ENCODE measurements at places on chromosomes 1 and 21. TPM values are rescaled to one million over a fixed set of nuclear protein-coding genes. Genes with fewer than 3 reads are reported as not detected.

The SLAMF6 gene
- not detected for total RNA-seq

DNA sequence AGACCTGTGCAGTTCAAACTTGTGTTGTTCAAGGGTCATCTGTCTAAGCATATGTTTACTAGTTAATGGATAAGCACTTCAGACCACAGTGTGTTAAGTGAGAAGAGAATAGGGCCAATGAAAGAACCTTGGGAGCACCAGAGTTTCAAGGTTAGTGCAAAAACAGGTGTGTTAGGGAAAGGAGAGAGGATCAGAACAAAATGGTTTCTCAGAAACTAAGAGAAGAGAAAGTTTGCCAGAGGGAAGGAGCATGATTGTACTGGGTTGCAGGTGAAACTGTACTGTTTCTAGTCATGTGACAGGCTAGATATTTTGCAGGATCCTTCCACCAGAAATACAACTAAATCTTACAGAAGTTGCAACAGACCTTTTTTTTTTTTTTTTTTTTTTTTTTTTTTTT lies 23.3 kb downstream of the RPRD2 start:
- no peak for DNase-seq

DNA sequence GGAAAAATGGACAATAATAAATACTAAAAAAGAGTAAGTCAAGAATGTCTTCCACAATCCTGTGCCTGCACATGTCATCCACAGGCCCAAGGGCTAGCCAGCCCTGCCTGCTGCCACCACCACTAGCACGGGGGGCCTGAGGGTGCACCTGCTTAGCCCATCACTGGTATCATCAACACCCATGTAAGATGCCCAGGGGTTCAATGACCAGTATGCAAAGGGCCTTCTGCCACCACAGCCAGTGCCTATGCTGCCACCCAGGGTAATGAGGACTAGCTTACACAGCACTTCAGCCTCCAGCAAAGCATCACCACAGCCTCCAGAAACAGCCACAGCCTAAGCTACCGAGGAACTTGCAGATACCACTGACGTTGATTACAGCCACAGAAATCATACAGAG lies 46.3 kb downstream of the POFUT2 start:
- no peak for DNase-seq

- DNase-seq: no peak
These were observed 59.9 kb upstream of the ERRFI1 start for GRCh38 chr1:8086055-8086454.

DNA sequence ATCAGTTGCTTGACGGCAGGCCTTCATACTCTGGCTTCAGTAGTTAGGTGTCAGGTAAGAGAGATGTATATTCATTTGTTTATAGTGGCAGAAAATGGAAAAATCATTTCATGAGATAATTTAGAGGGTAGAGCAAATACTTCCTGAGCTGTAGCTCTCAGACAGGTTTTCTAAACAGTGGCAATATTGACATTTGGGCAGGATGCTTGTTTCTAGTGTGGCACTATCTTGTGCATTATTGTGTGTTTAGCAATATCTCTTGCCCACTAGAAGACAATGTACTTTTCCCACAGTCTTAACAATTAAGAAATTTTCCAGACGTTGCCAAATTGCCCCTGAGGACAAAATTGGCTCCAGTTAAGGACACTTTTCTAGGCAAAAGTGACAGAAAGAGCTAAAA lies 1143.1 kb downstream of the PLA2G4A start:
- no peak for DNase-seq

DNA sequence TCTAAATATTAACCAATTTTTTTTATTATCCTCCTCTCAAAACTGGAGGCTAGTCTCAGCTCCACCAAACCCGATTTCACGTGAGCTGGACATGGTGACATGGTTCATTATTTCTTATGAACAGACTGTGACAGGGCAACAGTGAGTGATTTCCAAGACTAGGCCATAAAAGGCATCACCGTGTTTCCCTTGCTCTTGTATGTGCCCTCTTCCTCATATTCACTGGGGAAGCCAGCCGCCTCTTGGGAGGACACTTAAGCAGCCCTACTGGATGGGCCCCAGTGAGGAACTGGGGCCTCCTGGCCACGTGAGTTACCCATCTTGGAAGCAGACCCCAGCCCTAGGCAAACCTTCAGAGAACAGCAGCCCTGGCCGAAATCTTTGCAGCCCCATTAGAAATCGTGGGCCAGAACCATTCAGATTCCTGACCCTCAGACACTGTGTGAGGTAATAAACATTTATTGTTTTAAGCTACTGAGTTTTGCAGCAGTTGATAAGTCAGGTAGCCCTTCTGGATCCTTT lies 105.0 kb downstream of the GALNT2 start:
- DNase-seq: no peak

DNA sequence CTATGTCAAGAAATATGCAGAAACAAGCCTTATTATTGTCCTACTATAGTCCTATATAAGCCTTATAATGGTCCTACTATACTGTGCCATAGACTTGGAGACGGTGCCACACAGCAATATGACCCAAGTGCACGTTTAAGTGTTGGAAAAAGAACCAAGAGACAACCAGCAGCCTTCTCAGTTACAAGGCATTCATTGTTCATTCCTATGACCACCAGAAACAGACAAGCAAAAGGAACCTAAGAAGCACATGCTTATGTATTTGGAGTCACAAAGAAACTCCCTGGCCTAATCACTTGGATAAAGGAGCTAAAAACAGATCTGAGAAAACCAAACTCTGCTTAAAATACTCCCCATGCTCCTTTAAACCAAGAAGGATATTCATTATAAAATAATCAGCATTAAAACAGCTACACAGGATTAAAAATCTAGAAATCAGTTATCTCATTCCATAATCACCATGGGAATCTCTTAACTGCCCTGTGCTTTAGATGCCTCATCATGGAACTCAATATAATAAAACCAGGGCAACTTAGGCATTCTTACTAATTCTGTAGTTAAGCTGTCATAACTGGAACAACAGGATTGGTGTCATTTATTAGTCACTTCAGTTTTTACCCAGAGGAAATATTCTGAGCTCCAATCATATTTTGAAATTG lies 7.0 kb downstream of the COLGALT2 start:
- no peak for DNase-seq

DNA sequence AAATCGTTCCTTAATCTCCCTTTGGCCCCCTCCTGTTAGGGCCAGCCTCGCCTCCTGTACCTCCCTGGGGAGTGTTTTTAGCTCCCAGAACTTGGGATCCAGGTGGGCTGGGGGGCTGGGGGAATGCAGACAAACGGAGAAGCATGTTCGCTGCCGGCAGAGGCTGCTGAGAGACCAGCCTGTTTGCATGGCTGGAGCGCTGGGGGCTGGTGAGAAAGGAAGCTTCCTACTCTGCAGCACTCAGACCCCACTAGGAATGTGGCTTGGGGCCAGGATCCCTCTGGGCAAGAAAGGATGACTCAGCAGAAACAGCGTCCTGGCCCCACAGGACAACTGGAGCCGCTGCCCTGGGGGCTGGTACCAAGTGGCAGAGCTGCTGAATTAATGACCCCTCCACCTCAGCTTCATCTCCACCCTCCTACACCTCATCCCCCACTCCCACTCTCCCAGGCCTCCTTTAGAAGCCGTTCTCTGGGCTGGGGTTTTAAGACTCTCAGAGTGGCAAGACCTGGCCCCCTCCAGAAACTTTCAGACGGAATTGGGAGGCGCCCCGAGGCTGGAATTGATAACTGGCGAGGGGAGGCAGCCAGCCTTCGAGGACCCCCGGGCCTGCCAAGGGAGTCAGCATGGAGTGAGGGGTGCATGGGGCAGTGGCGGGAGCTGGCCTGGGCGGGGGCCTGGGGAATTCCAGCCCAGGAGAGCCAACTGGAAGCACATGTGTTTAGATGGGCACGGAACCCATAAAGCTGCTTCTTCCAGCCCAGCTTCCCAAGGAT lies 28.5 kb upstream of the EPS8L3 start:
- DNase-seq: peak; percentile 67

GRCh38 chr1:232806186-232806510 lies 932 bp downstream of the MAP10 start:
- DNase-seq: no peak
